ENCODE measurements at places on chromosomes 5 and 9. TPM values are rescaled to one million over a fixed set of nuclear protein-coding genes. Genes with fewer than 3 reads are reported as not detected.
A peak's percentile ranks its signal among the peaks of the same experiment; 100 is the strongest.

GRCh38 chr9:2228641-2229040, 213.5 kb downstream of the SMARCA2 start:
- no peak for DNase-seq

Gene DNAJC21
- total RNA-seq, result 62.5 TPM

GRCh38 chr5:170278611-170279458, 18.7 kb downstream of the LCP2 start:
- DNase-seq, result peak; percentile 26

- no peak for DNase-seq
Measured at GRCh38 chr9:105658351-105658750, 3.9 kb upstream of the TAL2 start.

GRCh38 chr9:121926351-121926801, 166.7 kb downstream of the TTLL11 start:
- no peak for DNase-seq

DNA sequence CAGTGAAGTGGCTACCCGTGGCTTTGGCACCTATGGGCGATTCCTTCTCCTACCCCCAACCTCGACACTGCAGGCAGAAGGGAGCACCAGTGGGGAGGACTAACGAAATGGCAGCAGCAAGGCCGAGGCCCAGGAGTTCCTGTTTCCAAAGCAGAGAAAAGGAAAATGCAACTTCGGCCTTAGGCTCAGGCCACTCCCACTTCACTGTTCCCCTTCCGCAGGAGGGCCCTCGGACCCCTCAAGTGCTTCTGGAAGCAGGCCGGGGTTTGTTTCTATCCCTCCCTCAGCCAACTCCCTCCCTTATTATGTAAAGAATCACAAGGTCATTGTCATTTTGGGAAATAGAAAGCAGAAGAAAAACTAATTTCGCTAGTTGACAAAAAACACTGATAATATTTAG, 36.4 kb upstream of the NKX2-5 start:
- no peak for DNase-seq

DNA sequence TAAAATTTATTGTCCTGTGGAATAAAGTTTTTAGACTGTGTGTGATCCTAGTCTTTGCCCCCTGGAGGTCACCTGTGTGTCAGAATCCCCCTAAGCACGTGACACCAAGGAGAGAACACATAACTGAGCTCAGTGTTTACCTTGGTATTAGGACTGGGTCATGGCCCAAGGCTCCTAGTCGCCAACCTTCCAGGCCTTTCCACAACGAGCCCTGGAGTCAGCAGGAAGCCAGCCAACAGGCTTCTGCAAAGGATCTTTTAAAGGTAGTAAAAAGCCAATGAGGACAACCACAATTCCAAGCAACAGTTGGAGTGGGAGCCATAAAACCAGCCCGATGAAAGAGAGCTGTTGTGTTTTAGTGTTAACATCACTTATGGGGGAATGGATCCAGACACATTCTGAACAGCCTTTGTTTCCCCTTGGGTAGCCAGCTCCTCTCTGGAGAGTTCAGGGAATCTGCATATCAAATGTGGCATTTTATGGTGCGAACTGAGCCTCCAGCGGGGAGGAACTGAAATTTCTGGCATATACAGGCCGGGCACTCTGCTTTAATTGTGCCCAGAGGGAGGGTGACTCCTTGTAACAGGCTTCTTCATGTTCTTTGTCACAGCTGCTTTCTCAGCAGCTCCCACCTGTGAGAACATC, 239.9 kb downstream of the FSTL4 start:
- no peak for DNase-seq

DNA sequence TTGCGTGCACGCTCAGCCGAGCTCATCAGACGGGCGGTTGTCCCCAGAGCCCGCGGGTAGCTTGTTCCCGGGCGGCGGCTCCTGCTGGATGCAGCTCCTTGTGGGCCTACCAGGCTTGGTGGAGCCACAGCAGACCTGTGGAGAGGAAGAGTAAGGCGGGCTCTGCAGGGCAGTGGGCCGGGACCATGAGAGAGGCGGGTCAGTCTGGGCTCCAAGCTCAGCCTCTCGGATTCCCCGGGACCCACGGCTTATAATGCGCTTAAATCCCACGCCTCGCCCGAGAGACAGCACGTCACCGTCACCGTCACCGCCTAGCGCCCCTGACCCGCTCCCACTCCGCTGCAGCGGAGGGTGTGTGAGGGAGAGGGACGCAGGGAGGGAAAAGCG, 1.9 kb upstream of the ANKRD18A start:
- DNase-seq, result peak; percentile 47

GRCh38 chr5:82519558-82519957, 241.4 kb upstream of the RPS23 start:
- no peak for DNase-seq

DNA sequence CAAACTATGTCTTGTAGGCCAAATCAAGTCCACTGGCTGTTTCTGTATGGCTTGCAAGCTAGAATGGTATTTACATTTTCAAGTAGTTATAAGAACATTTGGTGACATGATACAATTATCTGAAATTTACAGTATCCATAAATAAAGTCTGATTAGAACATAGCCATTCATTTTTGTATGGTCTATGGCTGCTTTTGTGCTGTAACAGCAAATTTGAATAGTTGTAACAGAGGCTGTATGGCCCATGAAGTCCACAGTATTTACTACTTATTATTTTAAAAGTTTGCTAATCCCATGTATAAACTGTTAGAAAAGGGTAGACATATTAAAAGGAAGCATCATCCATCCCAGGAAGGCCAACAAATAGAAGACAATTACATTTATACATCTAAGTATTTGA, 17.7 kb downstream of the DHX29 start:
- no peak for DNase-seq

GRCh38 chr9:13424204-13424603, 144.7 kb upstream of the MPDZ start:
- no peak for DNase-seq

Gene RAB3C
- total RNA-seq, result 13.3 TPM

GRCh38 chr9:111661802-111662521, 557 bp downstream of the GNG10 start:
- peak; percentile 43 for DNase-seq

- peak; percentile 69 for DNase-seq
Measured at GRCh38 chr9:121700165-121700831, 48.9 kb downstream of the DAB2IP start.

GRCh38 chr9:36127652-36128244, 8.8 kb upstream of the GLIPR2 start:
- DNase-seq, result no peak

GRCh38 chr5:16881251-16881650, 54.8 kb downstream of the MYO10 start:
- DNase-seq, result no peak

Gene FAM151B
- 0.48 TPM for total RNA-seq

DNA sequence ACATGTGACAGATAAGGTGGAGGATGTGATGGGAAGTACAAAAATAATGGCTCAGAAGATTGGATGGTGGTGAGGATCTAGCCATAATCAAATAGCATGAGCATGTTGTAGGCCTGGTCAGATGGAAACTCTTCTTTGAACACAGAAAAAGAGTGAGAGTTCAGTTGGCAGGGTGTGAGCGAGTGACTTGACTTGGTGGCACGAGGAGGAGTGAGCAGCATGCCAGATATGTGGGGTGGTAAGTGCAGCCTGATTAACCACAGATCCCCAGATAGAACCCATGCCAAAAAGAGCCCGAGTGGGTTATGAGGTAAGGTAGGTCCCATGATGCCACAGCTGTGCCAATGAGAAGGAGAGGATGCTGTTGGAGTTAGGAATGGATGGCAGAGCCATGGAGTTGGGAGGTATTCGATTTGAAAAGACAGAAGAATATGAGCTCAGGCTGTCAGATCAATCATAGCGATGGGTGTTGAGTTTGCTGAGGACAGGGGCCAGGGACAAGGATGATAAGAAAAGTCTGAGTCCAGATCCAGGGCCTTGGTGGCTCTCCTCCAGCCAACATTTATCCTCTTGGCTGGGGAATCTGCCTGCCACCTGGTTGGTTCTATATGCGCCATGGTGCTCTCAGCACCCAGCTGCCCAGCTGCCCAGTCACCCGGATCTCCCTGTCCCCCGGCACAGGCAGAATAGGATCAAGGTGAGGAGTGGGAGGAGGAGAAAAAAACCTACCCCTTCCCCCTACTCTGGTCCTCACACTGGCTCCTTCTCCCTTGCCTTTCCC, 16.5 kb downstream of the GARNL3 start:
- no peak for DNase-seq

GRCh38 chr5:15248731-15249130, 251.2 kb upstream of the FBXL7 start:
- no peak for DNase-seq

- DNase-seq, result no peak
Measured at GRCh38 chr5:160445132-160445531, 23.5 kb downstream of the PTTG1 start.

GRCh38 chr5:110463106-110463505, 263.4 kb downstream of the TMEM232 start:
- DNase-seq, result no peak

- DNase-seq, result no peak
Measured at GRCh38 chr9:34276772-34277171, 52.3 kb downstream of the KIF24 start.

DNA sequence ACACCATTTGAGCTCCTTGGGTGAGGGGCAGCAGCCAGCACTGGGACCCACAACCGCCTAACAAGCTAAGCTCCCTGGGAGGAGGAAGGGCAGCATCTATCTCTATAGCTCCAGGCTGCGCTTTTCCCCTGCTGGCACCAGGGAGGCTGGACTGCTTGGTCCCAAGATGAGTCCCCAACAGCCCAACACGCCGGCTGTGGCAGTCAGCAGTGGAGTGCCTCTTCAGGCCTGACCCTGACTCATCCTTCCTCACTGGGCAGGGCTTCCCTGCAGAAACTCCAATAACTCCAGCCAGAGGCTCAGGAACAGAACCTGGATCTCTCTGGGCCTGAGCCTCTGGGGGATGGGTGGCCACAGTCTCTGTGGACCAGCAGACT, 113.7 kb upstream of the ADAMTS16 start:
- no peak for DNase-seq

DNA sequence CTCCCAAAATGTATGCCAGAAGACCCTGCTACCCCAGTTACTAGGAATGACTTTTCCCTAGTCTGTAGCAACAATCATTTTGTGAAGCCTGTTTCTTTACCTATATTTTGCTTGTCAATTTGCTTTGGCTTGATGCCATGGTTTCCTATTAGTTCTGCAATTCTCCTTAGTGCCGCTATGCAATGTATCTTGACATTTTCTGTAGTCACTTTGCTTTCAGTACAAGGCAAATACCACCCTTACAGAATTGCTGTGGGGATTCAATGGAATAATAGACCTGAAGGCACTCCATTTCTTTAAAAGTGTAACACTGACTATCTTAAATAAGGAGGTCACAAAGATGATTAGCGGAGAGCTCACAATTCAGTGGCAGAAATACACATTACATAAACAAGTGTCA, 291.1 kb downstream of the NR2F1-AS1 start:
- no peak for DNase-seq

Gene OR1J2
- total RNA-seq, result not detected

- no peak for DNase-seq
Measured at GRCh38 chr9:109256336-109256735, 64.5 kb downstream of the EPB41L4B start.

DNA sequence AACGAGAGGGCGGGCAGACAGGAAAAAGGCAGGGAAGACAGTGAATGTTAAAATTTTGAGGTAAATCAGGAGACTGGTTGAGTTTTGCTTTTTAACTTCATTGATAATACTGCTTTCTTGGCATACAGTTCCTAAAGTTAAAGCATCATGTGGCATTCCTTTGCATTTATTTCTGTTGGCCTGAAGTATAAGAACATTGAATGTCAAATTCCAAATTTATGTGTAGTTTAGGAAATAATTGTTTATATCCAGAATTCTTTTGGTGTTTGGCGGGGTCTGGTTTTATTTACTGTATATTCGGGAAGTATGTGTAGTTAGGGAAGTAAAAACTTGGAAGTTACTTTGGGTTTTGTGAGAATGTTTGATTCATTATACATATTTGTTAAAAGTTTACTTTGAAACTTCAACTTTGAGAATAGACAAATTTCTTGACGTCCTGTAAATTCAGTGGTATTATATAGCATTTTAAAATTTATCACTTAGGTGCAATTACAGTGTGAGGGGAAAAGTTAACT, 83.2 kb downstream of the PTPDC1 start:
- no peak for DNase-seq

- no peak for DNase-seq
Measured at GRCh38 chr5:171597946-171598640, 178.6 kb downstream of the FGF18 start.

- no peak for DNase-seq
Measured at GRCh38 chr5:36877667-36878391, 1.3 kb downstream of the NIPBL start.

- DNase-seq, result peak; percentile 29
Measured at GRCh38 chr9:137076636-137077009, 694 bp upstream of the UAP1L1 start.

Data from WTC11 (cell line).